ENCODE measurements at places on chromosomes 3 and 15.

- no peak for DNase-seq
Observed at GRCh38 chr15:80480909-80481308, 76.7 kb downstream of the ARNT2 start.

- peak; percentile 96 for DNase-seq
Observed at GRCh38 chr15:89812011-89812846, 2.4 kb downstream of the ANPEP start.

GRCh38 chr3:8851703-8852102 lies 82.3 kb upstream of the OXTR start:
- DNase-seq: no peak

DNA sequence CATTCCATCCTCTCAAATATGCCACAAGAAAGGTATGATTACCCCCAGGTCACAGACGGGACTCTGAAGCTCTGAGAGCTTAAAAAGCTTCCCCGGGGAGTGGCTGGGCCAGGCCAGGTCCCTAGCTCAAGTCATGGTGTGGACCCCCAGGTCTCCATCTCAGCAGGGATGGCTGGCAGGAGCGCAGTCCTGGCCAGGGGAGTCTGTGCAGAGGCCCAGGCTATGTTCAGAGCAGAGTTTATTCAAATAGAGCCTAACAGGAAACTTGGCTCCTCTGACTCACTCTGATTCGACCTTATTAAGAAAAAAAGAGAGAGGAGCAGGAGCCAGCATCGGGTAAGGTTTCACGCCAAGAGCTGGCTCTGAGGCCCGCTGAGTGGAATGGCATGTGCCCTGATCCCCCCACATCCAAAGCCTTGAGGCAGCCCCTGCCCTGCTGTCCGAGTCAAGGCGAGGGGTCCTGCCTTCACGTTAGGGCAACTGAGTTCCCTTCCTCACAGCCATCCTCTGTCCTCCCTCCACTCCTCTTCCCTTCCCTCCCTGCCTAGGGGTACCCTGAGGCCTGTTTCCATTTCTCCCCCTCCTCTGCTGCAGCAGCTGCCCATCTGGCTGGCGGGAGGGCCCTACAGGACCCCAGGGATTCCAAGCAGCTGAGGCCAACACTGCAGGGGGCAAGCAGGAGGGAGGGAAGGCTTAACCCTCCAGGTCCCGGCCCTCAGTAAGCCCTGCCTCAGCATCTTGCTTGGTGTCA lies 1.9 kb upstream of the LOXL1 start:
- no peak for DNase-seq

DNA sequence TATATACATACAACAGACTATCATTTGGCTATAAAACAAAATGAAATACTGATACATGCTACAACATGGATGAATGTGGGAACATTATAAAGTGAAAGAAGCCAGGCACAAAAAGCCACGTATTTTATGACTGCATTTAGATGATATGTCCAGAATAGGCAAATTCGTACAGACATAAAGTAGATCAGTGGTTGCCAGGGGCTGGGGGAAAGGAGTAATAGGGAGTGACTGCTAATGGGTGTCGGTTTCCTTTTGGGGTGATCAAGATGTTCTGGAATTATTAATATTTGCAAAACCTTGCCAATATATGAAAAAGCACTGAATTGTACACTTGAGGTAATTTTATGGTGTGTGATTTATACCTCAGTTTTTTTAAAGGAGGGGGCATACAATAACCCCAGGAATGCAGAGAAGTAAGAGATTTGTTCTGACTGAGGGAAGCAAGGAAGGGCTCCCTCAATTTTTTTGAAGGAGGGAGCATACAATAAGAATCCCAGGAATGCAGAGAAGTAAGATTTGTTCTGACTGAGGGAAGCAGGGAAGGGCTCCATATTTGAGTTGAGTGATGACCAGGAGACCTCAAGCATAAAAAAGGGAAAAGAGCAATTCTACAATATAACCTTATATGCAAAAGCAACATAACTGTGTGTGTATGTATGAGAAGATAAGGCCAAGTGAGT lies 6.2 kb downstream of the PSMD6 start:
- DNase-seq: no peak

DNA sequence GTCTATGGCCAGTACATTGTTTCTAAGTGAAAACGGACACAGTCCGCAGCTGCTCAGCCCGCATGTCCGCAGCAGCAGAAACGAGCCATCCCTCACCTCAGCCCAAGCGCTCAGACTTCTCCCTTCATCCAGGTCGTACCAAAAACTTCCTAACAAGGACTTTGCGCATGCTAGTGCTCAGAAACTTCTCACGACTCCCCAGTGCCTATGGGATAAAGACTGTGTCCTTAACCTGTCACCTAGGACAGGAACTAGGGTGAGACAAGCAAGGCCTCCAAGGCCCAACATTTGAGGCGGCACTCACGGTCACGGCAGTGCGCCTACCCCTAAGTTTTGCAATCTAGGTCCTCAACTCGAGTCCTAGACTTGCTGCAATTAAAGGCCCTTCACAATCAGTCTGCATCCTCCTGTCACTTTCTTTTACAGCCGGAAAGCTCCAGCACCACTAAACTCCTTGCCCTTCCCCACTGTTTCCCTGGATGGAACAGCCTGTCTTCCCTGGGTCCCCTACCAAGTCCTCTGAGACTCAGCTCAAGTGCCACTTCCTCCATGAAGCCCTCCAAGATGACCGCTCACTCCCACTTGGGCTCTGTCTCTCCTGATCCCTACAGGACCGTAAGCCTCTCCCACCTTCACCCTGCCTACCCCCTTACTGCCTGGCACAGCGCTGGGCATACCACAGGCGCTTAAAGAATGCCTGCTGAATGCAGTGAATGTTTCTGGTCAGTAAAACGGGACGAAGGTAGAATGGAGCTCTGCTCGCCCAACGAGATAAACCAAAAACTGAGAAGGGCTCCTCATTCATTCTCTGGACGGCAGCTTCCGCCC lies 1.2 kb downstream of the CLN6 start:
- DNase-seq: peak; percentile 16

DNA sequence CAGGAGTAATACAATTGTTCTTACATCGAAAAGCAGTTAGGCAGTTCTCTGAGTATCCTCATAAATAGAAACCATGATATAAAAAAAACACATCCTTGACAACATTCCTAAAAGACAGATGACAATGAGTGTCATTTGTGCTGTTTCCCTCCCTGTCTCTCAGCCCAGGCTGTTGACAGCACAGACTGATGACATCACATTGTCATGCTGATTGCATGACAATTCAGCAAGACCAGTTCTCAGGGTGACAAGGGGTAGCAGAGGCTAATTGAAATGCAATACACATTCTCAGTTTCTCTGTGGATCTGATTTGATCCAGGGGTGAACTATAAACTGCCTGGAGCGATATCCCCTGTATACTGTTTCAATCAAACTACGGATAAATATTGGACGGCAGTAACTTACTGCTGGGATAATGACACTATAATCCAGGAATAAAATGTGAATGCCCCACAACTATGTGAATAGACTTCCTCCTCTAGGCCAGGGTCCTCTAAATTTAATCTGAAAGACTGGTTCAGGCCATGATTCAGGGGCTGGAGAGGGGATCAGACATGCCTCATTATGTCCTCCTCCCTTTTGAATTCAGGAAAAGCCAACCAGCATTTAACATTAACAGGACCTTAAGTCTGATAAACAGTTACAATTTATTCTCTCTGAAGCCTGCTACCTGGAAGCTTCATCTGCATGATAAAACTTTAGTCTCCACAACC lies 16.7 kb upstream of the EIF1B start:
- DNase-seq: peak; percentile 36

- peak; percentile 74 for DNase-seq
Observed at GRCh38 chr3:53045518-53046170, at the start of gene SFMBT1. TSS of gene SFMBT1 (minus strand) at chr3:53046073. CDS start at chr3:52969128, 76,945 bp downstream.

- DNase-seq: no peak
Observed at GRCh38 chr3:168738527-168739325, 643.0 kb upstream of the GOLIM4 start.

DNA sequence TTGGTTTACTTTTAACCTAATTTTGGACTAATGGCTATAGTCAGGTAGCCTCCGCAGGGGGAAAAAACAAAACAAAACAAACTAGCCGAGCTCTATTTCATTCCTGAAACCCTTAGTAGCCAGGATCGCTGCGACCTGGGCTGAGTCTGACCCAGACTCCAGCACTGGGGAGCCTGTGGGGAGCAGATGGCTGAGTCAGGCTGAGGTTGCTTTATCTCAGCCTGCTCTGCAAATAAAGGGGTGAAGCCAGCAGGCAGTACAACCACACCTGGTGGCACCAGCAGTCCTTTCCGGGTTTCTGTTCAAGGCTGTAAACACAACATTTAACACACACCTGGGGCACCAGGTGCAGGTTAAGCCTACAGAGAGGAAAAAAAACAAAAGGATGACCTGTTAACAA lies 27.3 kb downstream of the ABHD2 start:
- DNase-seq: no peak

- no peak for DNase-seq
Observed at GRCh38 chr15:81375461-81375860, 1.4 kb upstream of the TMC3 start.

All from inflammatory macrophage treated with lipopolysaccharide for 1 hour (primary cell).